ENCODE measurements at places on chromosomes 12 and 14.

DNA sequence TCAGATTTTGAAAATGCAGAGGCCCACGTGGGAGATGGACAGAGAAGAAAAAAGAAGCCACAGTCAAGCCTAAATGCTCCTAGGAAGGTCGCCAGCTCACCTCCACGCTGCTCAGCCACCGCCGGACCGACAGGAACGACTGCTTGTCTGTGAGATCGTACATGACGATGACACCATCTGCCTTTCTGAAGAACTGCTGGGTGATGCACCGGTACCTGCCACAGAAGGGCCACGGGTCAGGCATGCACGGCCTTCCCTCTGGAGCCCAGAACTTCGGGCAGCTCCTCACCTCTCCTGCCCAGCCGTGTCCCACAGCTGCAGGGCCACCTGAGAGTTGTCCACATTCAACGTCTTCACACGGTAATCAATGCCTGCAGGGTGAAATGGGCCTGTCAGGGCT lies 125.6 kb downstream of the CRACR2A start:
- DNase-seq: no peak

- no peak for DNase-seq
Measured at GRCh38 chr12:44812062-44812461, 64.1 kb downstream of the NELL2 start.

- no peak for DNase-seq
Measured at GRCh38 chr12:132665149-132665491, 22.0 kb downstream of the POLE start.

DNA sequence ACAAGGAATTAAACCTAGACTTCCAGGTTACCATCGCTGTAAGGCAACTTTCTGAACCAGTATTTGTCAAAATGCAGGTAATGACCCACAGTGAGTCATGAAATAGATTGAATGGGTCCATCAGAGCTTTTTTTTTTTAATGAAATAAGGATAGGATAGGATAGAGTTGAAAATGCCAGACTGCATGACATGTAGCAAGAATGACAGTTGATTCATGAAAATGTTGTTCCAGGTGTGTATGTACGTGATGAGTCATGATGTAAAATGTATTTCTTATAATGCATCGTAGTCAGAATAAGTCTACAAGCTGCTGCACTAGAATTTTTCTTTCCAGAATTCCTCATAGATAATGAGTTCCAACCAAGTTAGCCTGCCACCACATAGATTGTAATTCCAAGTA lies 184.4 kb upstream of the BCL2L14 start:
- DNase-seq: no peak

DNA sequence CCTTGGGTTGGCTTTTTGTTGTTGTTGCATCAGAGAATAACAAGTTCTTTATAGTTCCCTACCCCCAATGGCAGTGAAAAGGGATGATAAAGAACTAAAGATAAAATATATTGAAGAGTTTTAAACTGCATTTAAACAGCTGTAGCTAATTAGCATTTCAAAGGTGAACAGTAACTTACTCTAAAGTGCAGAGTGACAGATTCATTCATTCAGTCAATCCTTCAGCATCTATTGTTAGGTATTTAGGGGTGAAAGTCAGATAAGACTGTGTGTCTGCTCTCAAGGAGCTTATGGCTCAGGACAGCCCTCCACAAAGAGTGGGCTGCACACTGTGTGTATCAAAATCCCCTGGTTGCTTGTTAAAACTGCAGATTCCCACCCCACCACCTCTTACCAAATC lies 146.1 kb downstream of the SSPN start:
- no peak for DNase-seq

- no peak for DNase-seq
Measured at GRCh38 chr12:32353540-32353939, 45.8 kb upstream of the FGD4 start.

DNA sequence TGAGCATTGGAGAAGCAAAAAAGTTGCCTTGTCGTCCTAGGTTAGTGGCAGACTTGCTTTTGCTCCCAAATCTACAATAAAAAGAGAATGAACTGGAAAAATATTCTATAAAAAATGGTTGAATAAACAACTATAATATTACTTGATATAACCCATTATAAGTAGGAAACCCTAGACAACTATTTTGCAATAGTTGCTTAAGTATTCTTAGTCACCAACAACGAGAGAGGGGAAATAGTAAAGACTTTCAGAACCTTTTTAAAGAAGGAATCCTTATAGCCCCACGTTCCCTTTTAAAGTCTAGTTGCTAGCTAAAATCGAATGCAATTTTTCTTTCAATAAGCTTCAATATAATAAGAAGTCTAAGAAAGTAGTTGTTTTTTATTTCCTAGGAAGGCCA lies 17.5 kb downstream of the AQP6 start:
- no peak for DNase-seq

DNA sequence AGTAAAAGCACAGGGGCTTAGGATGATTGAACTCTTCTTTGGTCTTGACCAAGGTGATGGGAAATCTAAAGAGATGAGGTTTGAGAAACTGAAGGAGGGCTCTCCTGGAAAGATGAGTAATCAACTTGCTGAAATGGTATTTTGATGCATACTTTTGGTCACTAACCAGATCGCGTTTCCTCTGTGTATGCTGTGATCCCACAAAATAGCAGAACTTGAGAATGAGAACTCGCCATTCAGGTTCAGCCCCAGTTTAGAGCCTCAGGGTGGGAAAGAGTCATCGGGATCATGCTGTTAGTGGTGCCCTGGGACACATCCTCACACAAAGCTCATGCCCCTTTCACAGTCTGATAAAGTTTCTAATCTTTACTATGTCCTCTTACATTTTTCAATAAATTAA lies 488.8 kb downstream of the ETNK1 start:
- DNase-seq: no peak

GRCh38 chr14:104385531-104386101 lies 193.9 kb upstream of the C14orf180 start:
- no peak for DNase-seq

DNA sequence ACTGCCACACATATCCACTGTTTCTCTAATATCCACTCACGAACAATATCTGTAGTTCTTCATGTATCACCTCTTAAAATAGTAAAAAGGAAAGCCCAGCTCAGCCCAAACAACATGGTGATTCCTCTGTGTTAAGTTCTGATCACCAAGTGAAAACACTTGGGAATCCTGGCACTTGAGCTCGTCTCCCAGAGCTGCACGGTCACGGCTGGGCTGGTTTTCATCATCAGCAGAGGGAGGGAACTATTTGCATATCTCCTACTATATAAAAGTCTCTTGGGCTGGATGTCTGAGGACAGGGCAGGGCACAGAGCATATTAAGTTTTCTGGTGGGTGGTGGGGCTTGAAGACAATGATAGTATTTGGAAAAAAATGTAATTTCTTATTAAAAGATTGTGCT lies 870.6 kb downstream of the TMEM121 start:
- no peak for DNase-seq

- no peak for DNase-seq
Measured at GRCh38 chr14:72652179-72652578, 241.7 kb downstream of the DPF3 start.

- DNase-seq: no peak
Measured at GRCh38 chr12:21301-22189, 45.0 kb upstream of the IQSEC3 start.

- no peak for DNase-seq
Measured at GRCh38 chr12:57718641-57719528, 19.7 kb downstream of the AGAP2 start.
